ENCODE measurements at places on chromosomes 4 and X.

DNA sequence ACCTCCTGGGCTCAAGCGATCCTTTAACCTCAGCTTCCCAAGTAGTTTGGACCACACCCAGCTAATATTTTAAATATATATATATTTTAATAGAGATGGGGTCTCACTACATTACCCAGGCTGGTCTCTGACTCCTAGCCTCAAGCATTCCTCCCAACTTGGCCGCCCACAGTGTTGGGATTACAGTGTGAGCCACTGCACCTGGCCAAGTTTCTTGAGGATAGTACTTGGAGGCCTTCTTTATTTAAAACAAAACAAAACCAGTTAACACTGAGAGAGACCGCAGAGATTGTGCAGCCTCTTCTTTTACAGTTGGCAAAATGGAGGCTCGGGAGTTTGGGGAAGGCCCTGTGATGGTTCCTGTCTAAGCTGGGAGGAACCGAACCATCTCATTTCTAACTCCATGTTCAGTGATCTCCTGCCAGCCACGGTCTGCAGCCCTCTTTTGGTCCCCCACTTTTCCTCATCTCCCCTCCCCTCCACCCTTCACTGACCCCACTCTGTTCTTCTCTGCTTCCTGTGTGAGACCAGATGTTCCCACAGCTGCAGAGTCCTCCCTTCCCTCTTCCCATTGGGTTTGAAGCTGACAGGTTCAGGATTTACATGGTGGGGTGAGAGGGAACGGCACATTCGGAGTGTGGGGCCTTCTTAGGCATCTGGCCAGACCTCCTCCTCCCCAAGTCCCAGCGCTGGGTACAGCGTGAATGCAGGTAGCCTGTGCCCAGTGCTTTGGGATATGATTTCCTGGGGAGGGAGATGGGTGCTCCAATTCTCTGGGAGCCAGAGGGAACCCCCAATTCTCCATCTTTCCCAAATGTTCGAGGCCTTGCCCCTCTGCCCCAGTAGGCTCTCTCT lies 1.4 kb upstream of the SORCS2 start:
- no peak for DNase-seq

DNA sequence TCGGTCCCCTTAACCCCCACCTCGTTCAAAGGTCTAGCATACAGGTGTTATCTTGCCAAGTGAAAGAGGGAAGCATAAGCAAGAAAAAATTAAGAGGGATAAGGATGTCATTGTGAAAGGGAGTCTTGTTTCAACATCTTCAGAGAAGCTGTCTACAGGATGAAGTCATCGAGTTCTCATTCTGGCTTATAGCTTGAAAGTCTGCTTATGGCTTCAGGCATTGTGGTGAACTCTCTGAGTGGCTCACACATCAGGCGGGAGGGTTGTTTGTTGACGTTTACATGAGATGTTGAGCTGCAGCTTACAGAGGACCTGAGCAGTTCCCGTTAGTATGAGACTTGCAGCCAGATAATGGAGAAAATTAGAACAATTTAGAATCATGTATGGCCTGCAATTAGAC lies 16.6 kb downstream of the MAGEA9B start:
- no peak for DNase-seq

DNA sequence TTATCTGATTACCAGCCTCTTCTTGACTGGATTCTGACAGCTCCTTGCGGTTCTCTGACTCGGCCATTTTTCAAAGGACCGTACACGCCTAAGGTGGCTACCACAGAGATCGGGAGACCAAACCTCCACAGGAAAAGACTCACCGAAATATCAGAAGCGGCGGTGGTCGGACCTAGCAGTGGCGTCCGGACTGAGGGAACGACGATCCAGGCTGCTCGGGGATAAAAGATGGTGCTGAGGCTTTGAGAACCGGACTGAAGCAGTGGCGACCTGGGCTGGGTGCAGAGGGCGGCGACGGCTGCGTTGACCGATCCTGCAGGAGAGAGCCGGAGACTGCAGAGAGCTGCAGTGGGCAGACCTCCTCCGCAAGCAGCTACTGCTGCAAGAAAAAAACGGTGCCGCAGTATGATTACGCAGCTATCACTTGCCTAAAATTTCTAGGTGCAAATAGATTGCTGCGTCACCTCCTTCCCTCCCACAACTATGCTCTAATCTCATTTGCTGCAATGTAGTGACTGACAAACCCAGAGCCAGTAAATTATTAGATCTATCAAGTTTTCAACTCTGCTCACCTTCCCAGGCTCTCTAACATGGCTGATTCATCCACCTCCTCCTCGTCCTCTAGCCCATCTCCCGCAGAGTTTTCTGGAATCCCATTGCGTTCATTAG lies at the start of gene NAP1L2:
Gene NAP1L2, minus strand, starts transcription at position 426 of the 669 bp plus-strand sequence. Its CDS starts 359 bp downstream, at position 67.
- peak; percentile 35 for DNase-seq

DNA sequence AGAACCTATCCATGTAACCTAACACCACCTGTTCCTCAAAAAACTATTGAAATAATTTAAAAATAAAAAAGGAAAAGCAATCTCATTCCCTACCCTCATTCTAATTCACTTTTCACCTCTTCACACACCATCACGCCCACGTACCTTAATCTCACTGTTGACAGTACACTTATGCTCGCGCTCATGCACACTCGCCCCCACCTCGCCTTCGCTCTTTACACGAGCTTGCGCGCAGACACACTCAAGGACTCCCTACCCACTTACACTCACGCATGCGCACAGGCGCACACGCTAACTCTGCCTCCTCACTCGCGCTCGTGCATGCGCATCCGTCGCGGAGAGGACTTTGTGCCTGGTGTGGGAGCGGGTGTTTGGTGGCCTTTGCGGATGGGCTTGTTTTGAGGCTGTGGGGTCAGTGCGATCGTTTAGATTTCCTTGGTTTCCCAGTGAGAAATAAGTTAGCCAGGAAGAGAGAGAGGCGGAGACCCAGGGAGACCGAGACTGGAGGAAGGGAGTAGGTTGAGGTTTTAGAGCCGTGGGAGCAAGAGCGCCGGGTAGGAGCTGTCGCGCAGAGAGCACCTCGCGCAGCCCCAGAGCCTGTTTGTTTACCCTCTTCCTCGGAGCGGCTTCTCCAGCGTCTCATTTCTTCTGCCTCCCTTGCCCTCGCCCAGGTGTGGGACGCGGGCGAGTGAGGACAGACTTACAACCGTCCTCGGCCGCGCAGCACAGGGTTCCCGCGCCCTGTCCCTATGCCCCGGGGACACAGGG lies 8.1 kb upstream of the GSX2 start:
- DNase-seq, result no peak

DNA sequence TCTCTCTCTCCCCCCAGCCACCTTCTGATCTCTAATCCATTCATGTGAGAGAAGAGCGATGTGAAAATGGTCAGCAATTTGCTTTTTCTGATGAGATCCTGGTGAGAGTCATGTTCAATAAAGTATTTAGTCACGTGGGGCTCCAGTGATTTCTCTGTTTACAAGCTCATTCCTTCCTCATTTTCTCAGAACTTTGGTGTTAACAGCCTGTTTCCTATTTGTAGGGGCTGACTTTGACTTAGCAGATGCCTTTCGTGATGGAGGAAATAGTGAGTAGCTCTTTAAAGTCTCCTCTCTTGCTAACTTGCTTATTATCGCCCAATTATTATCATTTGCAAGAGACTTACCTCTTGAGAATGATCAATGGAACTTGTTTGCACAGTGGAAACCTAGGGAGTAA lies 72.6 kb upstream of the CD99 start:
- DNase-seq, result no peak

DNA sequence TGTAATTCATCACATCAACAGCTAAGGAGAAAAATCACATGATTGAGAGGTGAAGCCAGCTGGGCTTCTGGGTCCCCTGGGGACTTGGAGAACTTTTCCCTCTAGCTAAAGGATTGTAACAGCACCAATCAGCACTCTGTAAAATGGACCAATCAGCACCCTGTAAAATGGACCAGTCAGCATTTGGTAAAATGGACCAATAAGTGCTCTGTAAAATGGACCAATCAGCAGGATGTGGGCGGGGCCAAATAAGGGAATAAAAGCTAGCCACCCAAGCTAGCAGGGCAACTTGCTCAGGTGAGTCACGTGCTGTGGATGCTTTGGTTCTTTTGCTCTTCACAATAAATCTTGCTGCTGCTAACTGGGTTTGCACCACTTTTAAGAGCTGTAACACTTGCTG lies 1248.3 kb downstream of the PCDH18 start:
- no peak for DNase-seq

- DNase-seq, result no peak
Observed at GRCh38 chrX:150575419-150575814, 7.0 kb downstream of the MTM1 start.

DNA sequence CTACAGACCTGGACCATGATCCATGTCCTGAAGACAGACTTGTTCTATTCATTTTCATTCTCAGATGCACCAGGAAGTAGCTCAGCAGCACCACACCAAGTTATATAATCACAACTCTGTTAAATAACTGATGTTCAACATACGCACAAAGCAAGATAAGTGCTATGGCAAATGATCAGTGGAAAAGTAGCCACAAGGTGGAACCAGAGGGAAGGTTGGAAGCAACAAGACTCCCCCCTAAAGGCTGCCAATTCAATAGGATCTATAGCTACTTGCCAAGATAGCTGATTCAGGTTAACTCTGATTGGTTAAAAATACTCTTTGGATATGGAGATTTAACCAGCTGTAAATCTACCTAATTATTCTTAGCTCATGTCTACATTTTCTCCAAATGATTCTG lies 23.7 kb upstream of the FAM47B start:
- DNase-seq, result peak; percentile 11

- DNase-seq, result no peak
Observed at GRCh38 chrX:13469963-13470684, 99.3 kb upstream of the EGFL6 start.

GRCh38 chr4:54493862-54494261 lies 163.9 kb upstream of the KIT start:
- no peak for DNase-seq

GRCh38 chr4:124936427-124936826 lies 223.9 kb upstream of the ANKRD50 start:
- no peak for DNase-seq

DNA sequence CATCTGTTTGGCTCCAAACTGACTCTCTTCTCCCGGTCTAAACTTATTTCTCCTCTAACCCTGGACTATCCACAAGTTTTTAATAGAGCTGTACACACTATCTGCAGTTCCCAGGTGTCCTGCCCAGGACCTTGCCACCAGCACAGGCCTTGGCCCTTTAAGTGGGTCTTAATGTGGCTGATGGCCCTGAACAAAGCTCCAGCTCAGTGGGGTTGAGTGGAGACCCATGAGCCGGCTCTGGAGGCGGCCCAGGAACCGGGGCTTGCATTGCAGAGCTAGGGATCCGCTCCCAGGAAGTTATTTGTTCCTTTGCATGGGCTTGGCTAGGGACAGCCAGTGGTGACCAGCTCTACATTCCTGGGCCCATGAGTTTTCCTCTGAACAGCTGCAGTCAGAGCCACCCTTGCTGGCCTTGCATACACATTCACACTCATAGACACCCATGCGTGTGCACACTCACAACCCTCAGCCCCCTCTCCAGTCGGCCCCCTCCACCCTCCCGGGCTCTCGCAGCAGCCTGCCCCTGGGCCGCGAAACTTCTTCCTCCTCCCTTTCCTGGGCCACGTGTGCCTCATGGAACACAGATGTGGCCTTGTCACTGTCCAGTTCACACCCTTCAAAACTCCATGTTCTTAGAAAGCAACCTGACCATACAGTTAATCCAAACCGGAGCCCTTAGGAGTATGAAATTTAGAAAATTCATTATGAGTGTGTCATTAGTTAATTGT lies 58.2 kb downstream of the GPR143 start:
- DNase-seq, result no peak

GRCh38 chr4:25160714-25161592 lies 704 bp upstream of the SEPSECS start:
- no peak for DNase-seq
